GM12892 (cell line): ENCODE measurements at places on chromosomes 6 and 20.

- DNase-seq = no peak
Measured at GRCh38 chr20:36493801-36494114, 47.6 kb upstream of the MYL9 start.

DNA sequence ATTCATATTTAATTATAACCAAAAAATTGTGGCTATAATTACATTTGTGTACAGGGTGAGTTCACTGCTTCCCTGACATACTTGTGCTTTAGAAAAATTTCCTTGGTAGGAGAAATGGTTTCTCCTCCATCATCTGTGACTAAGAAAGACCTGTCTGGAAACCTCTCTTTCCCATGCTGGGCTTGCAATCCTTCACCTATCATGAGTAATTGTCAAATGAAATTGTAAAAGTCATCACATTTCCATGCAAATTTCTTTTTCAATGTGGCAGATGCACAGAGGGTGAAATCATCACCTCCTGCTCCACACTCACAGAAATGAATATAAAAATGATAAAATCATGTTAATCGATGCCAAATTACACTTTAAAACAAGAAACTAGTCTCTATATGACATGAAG is 1.5 kb upstream of the SIRPB1 start:
- DNase-seq = no peak

- DNase-seq = no peak
Measured at GRCh38 chr20:62267543-62267942, 29.2 kb downstream of the OSBPL2 start.

DNA sequence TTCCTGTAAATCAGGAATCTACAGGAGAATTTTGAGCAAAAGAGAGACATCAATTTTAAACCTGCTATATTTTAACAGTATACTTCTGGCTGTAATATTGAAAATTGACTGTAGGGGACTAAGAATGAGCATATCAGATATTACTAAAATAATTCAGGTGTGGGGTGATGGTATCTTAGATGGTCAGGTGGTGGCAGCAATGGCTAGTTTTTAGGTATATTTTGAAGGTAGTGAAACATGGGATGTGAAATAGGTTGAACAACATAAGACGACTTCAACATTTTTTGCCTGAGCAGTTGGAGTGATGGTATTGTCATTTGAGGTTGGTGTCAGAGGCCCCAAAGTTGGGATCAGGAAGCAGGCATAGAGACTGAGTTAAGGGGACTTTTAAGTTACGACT is 32.1 kb downstream of the FAM83B start:
- DNase-seq = no peak

GRCh38 chr6:42808492-42809483 is 26.9 kb downstream of the BICRAL start:
- DNase-seq = no peak
